Activated CD8-positive, alpha-beta memory T cell treated with anti-CD3 and anti-CD28 coated beads, Interleukin-2, amount 50 U/mL, for 4 hours (primary cell): ENCODE measurements at places on chromosomes 3 and 15.

DNA sequence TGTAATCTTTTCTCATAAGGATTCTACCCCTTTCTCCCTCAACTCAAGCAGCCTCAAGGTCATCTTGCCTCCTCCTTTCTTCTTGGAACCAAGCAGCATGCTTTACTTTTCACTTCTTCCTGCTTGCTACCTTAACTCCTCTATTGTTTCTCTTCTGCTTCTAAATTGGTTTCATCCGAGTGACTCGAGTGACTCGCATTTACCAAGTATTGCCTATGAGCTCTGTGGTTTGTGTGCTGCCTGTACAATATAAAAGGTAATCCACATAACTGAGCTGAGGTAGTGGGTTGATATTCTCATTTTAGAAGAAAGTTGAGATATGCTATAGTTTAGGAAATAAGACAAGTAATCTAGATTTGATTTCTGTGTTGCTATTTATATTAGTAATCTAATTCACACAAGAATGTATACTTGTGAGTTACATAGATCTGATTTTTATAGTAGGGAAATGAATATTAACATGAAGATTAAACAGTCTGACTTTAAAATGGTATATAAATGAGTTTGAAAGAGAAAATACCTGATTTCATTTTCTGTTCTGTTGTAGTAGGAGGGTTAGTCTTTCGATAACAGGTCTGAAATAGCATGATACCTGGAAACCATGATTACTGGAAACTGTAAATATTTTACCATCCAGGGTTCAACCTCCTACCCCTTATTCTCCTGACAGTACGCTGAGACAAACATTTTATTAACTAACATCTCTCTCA lies 5.5 kb downstream of the HHLA2 start:
- no peak for DNase-seq

GRCh38 chr3:17770682-17771081 lies 28.3 kb upstream of the TBC1D5 start:
- no peak for DNase-seq

DNA sequence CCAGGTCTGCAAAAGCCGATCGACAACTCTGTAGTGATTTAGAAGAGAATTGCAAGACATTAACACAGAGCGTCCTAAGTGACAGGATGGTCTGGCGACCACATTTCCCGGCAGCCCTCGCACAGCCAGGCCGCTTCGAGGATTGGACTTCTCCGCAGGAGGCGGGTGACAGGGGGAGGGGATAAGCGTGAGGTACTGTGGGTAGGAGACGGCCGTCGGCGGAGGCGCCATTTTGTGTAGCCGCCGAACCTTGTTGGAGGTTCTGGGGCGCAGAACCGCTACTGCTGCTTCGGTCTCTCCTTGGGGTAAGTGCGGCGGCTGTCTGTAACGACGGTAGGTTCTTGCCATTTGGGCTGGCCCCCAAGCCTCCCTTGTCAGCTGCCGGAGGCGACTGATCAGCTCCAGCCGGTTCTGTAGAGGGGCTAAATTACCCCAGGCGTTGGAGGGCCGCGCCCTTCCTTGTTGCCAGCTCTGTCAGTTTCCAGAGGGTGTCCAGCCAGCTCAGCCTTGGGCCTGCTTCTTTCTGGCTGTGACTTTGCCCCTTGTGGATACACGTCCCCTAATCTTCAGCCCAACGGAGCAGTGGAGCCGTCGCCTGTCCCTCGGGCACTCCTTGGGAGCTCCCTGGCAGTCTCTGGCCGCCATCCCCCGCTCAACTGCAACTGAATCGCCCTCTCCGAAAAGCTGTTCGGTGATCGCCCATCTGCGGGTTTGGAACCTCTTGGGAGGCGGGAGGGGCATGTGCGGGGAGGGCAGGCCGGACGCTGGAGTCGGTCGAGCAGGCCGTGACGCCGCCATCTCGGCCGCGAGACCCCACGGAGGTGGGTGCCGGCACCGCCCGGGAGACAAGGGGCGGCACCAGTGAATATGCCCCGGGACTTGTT lies at the start of gene RBM5:
RBM5 (plus strand) TSS at position 195 of the 884 bp plus-strand sequence. CDS start 1,516 bp downstream, outside the sequence.
- DNase-seq, result peak; percentile 90

- no peak for DNase-seq
These were observed 10.1 kb downstream of the SEMA3F start for GRCh38 chr3:50164984-50165909.

GRCh38 chr15:50872832-50873426 lies 35.6 kb upstream of the AP4E1 start:
- no peak for DNase-seq

DNA sequence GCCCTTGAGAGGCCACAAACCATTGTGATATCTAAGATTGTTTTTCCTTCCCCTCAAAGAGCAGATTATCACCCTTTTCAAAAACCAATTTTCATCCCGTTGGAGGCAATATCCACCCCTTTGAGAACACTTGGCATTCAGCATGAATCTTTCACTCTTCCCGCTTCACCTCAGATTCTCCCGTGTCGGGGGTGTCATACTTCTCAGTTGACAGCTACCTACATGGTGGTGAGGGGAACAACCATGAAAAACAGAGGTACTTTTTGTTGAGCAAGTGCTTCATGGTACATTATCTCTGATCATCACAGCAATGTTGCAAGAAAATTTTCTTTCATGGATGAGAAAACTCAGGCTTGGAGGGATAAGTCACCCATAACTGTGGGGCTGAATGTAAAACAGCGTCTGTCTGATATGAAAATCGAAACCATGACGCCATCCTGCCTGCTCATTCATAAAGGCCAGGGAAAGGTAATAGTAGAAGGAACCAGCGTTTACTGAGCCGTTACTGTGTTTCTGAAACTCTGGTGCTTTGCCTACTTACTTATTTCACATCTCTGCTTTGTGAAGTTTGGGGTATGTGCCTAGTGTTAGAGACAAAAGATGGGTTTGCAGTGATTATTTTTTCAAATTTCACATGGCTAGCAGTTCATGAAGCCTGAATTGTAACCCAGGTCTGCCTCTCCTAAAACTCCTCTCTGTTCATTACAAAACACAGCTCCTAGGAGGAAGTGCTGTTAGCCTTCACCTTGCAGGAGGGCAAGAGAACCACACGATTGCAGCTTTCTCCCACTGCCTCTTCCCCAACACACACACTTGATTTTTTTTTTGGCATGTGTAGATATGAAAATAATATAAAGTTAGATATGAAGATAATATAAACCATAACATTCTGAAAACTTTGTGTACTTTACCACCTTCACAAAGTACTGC lies 35.4 kb downstream of the SV2B start:
- DNase-seq, result no peak

DNA sequence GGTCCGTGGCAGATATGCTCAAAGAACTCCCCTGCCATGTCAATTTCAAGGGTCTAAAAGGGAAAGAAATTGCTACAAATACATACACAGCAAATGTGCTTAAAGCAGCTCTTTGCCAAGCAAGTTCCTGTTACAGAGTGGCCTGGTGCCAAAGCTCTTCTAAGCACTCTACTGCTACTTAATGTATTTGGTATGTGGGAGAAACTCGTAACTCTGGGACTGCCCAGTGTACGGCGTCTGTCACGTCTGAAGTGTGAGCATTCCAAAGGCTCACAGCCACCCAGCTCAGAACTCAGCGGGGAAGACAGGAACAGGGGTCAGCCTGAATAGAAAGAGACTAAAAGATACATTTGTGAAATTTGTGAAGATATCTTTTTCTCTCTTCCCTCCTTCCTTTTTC lies 54.6 kb downstream of the RBMS3 start:
- DNase-seq, result no peak

DNA sequence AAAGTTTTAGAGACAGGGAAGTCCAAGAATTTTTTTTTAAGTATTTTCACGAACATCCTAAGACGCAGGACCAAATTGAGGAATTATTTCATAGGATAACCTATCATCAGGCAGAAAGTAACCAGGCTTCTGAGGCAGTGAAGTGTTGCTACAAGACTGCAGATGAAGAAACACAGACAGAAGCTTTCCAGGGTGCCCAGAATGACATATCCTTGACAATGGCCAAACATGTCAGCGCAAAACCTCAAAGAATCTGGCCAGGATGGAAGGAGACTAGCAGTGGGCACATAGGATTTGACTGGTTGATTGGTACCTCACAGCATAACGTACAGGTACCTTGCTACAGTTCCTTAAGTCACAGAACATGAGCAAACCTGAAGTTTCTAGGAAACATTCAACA lies 7.5 kb downstream of the ADAMTS9 start:
- no peak for DNase-seq

DNA sequence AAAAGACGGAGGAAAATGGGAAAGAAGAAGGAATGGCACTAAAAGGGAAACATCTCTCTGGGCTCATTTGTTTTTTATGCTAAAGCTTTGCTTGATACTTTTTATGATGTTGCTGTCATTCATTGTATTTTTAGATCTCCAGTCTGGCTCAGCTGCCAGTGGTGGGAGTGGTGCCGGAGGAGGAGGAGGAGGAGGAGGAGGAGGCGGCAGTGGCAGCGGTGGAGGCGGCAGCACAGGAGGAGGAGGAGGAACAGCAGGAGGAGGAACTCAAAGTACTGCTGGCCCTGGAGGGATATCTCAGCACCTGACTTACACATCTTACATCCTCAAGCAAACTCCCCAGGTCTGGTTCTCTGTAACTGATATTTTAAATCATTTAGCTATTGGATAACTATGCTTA lies 49.6 kb downstream of the MAP6D1 start:
- no peak for DNase-seq

- DNase-seq, result no peak
These were observed 9.6 kb downstream of the MESP2 start for GRCh38 chr15:89785774-89786140.

- DNase-seq, result no peak
These were observed 158.4 kb downstream of the TIGIT start for GRCh38 chr3:114452256-114452655.
